Uterus (tissue), 4 donors: ENCODE measurements at places on chromosomes 13 and 19. TPM values are rescaled to one million over a fixed set of nuclear protein-coding genes. Genes with fewer than 3 reads are reported as not detected.
A peak's percentile ranks its signal among the peaks of the same experiment; 100 is the strongest.

GRCh38 chr19:54275951-54276350 lies 5.0 kb downstream of the LILRB2 start:
- no peaks in the 10 kb centered on the region for H3K4me1 ChIP-seq
- H3K36me3 ChIP-seq = no peaks in the 10 kb centered on the region
- H3K4me3 ChIP-seq = no peak overlapping the region
- no peaks in the 10 kb centered on the region for H3K27me3 ChIP-seq

Gene DENND1C
- total RNA-seq = not detected

Gene PVR
- 7.9 TPM for total RNA-seq

DNA sequence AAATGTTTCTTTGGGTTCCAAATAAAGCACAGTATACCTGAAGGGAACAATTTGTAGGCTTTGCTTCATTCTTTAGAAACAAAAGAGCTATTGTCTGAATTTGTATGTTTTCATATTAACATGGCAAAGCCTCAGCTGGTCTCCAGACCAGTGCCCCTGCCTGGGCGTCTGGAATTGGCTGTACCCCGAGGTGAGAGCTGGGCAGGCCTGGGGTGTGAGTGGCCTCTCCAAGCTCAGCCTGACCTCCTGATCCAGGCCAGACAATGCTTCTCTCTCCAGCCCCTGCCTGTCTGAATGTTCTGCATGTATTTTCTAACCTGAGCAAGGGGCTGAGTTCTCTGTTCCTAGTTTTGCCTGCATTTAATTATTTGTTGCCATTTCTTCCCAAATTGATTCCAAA lies 66.3 kb upstream of the MCF2L start:
- H3K36me3 ChIP-seq = no peaks in the 10 kb centered on the region
- no peaks in the 10 kb centered on the region for H3K27me3 ChIP-seq
- no peak overlapping the region for H3K4me3 ChIP-seq
- no peak for DNase-seq
- no peak overlapping the region for H3K27ac ChIP-seq

Gene AKAP11
- 60.7 TPM for total RNA-seq

GRCh38 chr13:97231829-97232196 lies 9.7 kb downstream of the MBNL2 start:
- H3K4me3 ChIP-seq = no peak overlapping the region
- H3K27me3 ChIP-seq = no peaks in the 10 kb centered on the region
- H3K4me1 ChIP-seq = no peaks in the 10 kb centered on the region
- no peak overlapping the region for H3K27ac ChIP-seq
- no peak for DNase-seq

Gene PRTN3
- total RNA-seq = not detected

GRCh38 chr19:11247391-11247790 lies 8.0 kb downstream of the ANGPTL8 start:
- H3K27me3 ChIP-seq = no peaks in the 10 kb centered on the region
- peak; percentile 65 for DNase-seq
- H3K4me1 ChIP-seq = no peaks in the 10 kb centered on the region
- H3K36me3 ChIP-seq = no peaks in the 10 kb centered on the region
- peak overlapping the region; percentile 39 for H3K27ac ChIP-seq

Gene HIF3A
- 154 TPM for total RNA-seq

Gene FGF21
- not detected for total RNA-seq

- H3K27ac ChIP-seq = no peak overlapping the region
- no peak overlapping the region for H3K4me3 ChIP-seq
- H3K36me3 ChIP-seq = no peaks in the 10 kb centered on the region
- no peak for DNase-seq
These were observed 6.8 kb downstream of the CEACAM1 start for GRCh38 chr19:42521346-42522030.

DNA sequence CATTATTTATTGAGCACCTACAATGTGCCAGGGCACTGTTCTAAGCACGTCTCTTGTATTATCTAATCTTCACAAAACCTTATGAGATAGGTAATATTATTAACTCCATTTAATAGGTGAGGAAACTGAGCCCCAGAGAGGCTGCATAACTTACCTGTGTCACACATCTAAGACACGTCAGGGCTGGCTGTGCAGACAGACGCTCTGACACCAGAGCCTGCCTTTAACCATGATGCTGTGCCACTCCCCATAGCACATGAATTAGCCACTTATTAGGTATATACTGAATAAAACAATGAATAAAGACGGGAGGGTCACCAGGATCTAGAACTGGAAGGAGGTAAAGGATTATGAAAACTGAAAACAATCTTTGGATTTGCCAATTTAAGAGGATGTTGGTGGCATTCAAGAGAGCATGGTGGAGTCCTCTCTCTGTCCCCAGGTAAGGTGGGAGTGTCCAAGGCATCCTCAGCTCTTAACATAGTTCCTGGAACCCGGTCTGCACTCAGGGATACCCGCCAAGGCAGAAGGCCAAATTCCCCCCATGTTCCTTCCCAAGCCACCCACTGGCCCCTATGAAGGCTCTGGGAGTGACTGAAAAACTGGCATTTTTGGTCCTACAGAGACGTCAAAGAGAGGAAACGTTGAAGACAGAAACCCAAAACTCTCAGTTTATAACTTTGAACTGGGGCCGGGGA lies 479.7 kb downstream of the FOXO1 start:
- H3K4me1 ChIP-seq = peaks cover 12% of the 10 kb centered on the region
- DNase-seq = no peak
- H3K36me3 ChIP-seq = no peaks in the 10 kb centered on the region
- H3K4me3 ChIP-seq = no peak overlapping the region
- no peaks in the 10 kb centered on the region for H3K27me3 ChIP-seq
- H3K27ac ChIP-seq = no peak overlapping the region

DNA sequence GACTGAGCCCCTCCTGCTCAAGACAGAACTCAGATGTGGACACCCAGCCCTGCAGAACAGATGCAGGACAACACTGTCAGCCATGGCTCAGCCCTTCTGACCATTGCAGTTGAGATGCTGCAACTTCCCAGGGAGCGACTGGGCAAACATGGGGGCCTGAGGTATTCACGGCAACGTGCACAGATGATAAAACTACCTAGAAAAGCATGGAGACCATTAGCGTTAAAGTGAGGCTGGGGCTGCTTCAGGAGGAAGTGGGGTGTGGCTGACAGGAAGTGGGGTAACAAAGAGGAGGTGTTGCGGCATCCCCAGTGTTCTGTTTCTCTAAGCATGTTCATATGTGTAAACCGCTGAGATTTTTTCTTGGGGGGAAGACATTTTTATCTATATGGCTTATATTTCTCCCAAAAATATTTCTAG lies 1.3 kb upstream of the SIGLEC9 start:
- H3K4me1 ChIP-seq = no peaks in the 10 kb centered on the region
- no peak overlapping the region for H3K27ac ChIP-seq
- no peak overlapping the region for H3K4me3 ChIP-seq
- DNase-seq = no peak

- H3K27ac ChIP-seq = no peak overlapping the region
- H3K4me1 ChIP-seq = no peaks in the 10 kb centered on the region
- H3K27me3 ChIP-seq = no peaks in the 10 kb centered on the region
- H3K36me3 ChIP-seq = no peaks in the 10 kb centered on the region
These were observed 4.8 kb upstream of the DAPK3 start for GRCh38 chr19:3975637-3976087.

GRCh38 chr13:113393563-113394338 lies 29.8 kb upstream of the GRTP1 start:
- H3K27ac ChIP-seq = no peak overlapping the region
- peak overlapping the region; percentile 28 for H3K4me3 ChIP-seq
- no peaks in the 10 kb centered on the region for H3K27me3 ChIP-seq
- H3K4me1 ChIP-seq = no peaks in the 10 kb centered on the region
- no peaks in the 10 kb centered on the region for H3K36me3 ChIP-seq
- DNase-seq = peak; percentile 65

DNA sequence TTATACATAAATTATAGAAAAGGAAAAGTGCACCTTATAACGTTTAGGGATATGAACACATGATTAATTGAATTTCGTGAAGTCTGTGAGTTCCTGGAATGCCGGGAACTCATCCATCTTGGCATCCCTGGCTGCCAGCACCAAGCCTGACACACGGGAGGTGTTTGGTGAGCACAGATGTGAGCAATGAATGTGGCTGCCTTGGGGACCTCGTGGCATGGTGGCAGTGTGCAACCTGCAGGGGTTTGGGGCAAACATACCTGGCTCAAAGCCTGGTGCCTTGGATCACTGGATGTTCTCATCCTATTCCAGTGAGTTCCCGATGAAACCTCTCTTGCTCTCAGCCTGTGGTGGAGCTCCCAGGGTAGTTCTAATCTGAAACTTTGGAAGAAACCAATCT lies 10.4 kb upstream of the MAP2K2 start:
- H3K36me3 ChIP-seq = no peaks in the 10 kb centered on the region
- no peak overlapping the region for H3K27ac ChIP-seq
- H3K4me3 ChIP-seq = no peak overlapping the region
- no peak for DNase-seq
- no peaks in the 10 kb centered on the region for H3K27me3 ChIP-seq
- no peaks in the 10 kb centered on the region for H3K4me1 ChIP-seq

GRCh38 chr19:32469795-32470194 lies 64.2 kb downstream of the DPY19L3 start:
- no peaks in the 10 kb centered on the region for H3K4me1 ChIP-seq
- DNase-seq = no peak
- no peak overlapping the region for H3K27ac ChIP-seq
- H3K4me3 ChIP-seq = no peak overlapping the region
- no peaks in the 10 kb centered on the region for H3K27me3 ChIP-seq

Gene NACC1
- 28.1 TPM for total RNA-seq

DNA sequence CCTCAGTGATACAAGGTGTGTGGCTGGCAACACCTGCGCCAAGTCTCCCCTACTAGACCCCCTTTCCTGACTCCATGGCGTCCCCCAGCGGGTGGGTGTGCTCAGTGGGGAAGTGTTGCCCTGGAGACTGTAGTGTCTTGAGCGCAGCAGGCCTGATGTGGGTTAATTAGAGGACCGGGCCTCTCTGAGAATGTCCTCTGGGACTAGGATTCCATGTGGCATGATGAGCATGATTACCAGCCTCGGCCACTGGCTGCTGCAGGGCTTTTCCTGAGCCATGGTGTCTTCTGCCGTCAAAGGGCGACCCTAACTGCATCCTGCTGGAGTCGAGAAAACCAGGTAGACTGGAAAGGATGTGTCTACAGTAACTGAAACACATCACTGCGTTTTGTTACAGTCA lies 28.1 kb downstream of the MICOS13 start:
- no peaks in the 10 kb centered on the region for H3K36me3 ChIP-seq
- H3K4me3 ChIP-seq = no peak overlapping the region
- H3K27ac ChIP-seq = no peak overlapping the region
- DNase-seq = no peak

DNA sequence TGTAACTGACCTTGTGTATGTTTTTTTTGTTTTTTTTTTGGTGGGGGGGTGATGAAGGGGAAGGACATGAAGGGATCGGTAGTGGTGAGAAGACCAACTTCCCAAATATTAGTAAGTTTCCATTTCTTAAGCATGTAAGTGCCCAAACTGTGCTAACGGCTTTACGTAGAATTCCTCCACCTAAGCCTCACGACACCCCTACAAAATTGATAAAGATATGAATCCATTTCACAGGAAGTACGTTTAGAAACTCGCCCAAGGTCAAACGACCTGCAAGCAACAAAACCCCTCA lies 649 bp downstream of the UQCRFS1 start:
- H3K27ac ChIP-seq = peak overlapping the region; percentile 85
- H3K4me3 ChIP-seq = peak overlapping the region; percentile 79
- no peak for DNase-seq
- H3K27me3 ChIP-seq = no peaks in the 10 kb centered on the region
- H3K36me3 ChIP-seq = no peaks in the 10 kb centered on the region
- H3K4me1 ChIP-seq = no peaks in the 10 kb centered on the region

DNA sequence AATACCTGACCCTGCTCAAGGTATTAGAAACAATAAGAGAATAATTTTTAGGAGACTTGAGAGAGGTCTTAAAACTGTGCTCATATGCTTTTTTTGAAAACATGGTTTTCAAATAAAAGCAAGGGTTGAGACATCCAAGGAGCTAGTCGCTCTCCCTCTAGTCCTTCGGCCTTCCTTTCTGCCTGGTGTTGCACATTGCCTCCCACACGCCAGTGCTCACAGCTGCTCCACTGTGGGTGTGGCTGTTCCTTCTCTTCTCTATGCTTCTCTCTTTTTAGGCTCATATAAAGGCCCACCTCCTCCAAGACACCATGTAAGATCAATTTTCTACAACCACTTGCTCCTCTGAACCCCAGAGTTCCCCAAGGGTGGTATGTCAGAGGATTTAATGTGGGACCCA lies 352.6 kb downstream of the ENOX1 start:
- H3K4me1 ChIP-seq = no peaks in the 10 kb centered on the region
- H3K27ac ChIP-seq = no peak overlapping the region
- H3K27me3 ChIP-seq = no peaks in the 10 kb centered on the region
- H3K36me3 ChIP-seq = no peaks in the 10 kb centered on the region

- H3K27ac ChIP-seq = peak overlapping the region; percentile 62
- DNase-seq = no peak
- H3K4me3 ChIP-seq = peak overlapping the region; percentile 32
These were observed 37.0 kb upstream of the FLT1 start for GRCh38 chr13:28531845-28532387.

GRCh38 chr13:74895042-74895796 lies 586.8 kb downstream of the TBC1D4 start:
- no peak overlapping the region for H3K4me3 ChIP-seq
- DNase-seq = no peak

- no peak overlapping the region for H3K4me3 ChIP-seq
- no peaks in the 10 kb centered on the region for H3K4me1 ChIP-seq
- H3K27ac ChIP-seq = no peak overlapping the region
- no peak for DNase-seq
- no peaks in the 10 kb centered on the region for H3K27me3 ChIP-seq
These were observed 180.6 kb downstream of the FOXO1 start for GRCh38 chr13:40485611-40486517.

DNA sequence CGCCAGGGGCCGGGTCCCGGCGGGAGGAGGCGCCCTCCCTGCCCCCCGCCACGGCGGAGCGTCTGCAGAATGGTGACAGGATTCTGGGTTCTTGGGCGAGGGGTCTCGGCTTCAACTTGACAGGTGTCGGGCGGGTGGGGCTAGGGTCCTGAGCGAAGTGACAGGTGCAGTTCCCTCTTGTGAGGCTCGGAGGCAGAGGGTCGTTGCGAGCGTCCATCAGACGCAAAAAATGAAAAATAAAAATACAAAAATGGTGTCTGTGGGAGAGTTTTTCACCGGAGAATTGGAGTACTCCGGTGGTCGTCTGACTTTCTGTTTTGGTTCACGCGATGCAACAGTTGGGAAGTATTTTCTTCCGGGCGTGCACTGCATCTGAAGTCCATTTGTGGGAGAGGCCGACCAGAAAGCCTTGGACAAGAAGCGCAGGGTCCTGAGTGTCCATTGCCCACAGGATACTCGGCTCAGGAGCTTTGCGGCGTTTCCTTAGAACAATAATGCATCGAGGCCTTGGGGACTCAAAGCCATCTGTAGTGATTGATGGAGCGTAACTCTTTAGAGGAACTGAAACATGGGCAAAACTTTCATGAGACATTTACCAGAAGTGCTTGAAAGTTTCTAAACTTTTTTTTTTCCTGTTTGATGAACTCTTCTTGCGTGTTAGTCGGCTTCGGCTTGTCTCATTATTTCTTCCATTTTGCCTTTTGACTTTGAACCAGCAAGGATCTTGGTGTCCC lies 759 bp downstream of the RB1 start:
- H3K36me3 ChIP-seq = no peaks in the 10 kb centered on the region
- DNase-seq = peak; percentile 38
- H3K4me1 ChIP-seq = no peaks in the 10 kb centered on the region
- no peaks in the 10 kb centered on the region for H3K27me3 ChIP-seq
- H3K4me3 ChIP-seq = peak overlapping the region; percentile 94

Gene HRC
- 0.51 TPM for total RNA-seq
